ENCODE measurements at places on chromosomes 7 and 10. TPM values are rescaled to one million over a fixed set of nuclear protein-coding genes. Genes with fewer than 3 reads are reported as not detected.

The SPDYE9 gene
- total RNA-seq = under 0.01 TPM

The CYP26C1 gene
- total RNA-seq = not detected

The LLCFC1 gene
- not detected for total RNA-seq

The NKX1-2 gene
- total RNA-seq = under 0.01 TPM
